ENCODE measurements at places on chromosomes 5 and 9.

GRCh38 chr5:5287419-5287818 lies 135.1 kb upstream of the ICE1 start:
- no peak for DNase-seq

GRCh38 chr9:77912895-77913693 lies 118.5 kb downstream of the GNAQ start:
- no peak for DNase-seq

DNA sequence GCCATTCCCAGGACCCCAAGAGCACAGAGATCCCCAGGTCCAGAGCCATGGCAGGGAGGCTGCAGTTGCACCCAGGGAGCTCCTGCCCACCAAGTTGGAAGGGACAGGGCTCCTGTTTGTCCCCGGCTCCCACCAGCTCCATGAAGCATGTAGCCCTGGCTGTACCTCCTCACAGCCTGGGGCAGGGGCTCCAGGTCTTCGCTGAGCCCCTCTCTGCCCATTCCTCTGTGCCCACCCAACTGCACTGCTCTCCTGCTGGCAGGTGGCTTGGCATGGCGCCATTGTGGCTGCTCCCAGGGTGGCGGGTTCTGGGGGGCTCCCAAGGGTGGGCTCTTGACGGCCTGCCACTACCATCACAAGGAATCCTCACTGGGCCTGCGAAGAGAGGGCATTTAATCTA lies 197.5 kb upstream of the DAB2 start:
- DNase-seq, result no peak

GRCh38 chr5:93967923-93968322 lies 226.5 kb upstream of the POU5F2 start:
- DNase-seq, result no peak

DNA sequence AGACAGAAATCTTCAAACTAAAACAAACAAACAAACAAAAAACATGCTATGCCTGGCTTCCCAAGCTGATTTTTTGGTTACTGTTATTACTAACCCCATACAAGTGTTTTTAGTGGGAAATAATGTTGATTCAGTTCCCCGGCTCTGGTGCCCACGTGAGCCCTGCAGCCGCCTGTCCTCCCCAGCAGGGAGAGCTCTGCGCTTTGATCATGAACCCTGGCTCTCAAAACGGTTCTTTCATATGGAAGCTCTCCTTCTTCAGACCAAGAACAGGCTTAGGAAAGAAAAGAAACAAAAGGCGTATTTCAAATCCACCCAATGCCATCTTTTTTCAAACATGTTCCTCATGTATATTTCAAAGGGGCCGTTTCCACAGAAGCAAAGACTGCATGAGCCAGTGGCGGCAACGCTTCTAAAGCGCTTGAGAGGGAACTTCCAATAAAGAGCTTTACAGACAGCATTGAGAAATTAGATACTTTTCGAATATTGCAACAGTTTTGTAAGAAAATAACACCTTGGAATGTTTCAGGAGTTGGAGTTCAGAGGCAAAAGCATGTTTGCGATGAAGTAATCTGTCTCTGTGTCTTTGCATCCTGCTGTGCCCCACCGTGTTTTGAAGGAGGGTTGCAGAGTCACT lies 74.8 kb downstream of the ICE1 start:
- no peak for DNase-seq

DNA sequence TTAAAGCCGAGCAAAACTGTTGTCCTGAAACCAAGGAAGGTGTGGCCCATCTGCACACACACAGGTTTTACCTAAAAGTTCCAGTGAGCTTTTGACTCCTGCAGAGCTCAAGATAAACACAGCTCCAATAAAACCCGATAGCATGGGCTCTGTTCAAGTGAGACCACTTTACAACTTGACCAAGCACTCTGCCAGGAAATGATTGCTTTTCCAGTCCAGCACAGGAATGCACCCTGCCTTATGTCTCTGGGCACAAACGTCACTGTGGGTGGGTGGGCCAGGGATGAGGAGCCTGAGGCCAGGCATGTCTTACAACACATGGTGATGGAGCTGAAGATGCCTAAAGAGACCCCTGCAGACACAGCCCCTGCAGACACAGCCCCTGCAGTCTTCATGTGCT lies 115.3 kb downstream of the ROR2 start:
- no peak for DNase-seq

DNA sequence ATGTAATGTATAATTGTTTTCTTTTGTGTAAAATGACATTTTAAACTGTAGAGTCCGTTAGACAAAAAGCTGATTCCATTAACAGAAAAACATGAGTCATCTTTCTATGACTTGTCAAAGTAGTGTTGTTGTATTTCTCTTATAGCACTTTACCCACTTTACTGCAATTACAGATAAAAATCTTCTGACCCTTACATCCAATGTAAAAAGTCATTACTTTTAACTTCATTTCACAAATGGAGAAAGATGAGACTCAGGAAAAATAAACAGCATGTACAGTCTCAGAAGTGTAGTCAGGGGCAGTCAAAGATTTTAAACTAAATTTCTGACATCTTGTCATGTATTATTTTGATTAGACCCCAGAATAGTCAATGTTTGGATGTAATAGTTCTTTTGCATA lies 146.6 kb downstream of the CTNND2 start:
- no peak for DNase-seq

Data from esophagus squamous epithelium (tissue), 5 donors.